ENCODE measurements at places on chromosomes 1 and 21.

DNA sequence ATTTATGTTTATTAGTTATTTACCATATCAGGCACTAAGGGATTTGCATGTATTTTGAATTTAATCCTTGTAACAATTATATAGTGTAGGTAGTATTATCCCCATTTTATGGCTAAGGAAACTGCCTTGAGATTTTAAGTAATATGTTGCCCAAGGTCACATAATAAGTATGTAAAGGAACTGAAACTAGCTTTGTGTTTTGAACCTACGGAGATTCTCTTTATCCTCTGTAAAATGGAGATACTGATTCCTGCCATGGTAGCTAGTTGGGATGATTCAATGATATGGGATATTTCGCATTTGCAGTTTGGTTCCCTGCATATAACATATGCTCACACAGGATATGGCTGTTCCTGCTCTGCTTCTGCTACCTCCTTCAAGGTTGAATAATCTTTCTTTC, 144.3 kb downstream of the ST6GALNAC3 start:
- DNase-seq = no peak

- no peak for DNase-seq
Observed at GRCh38 chr1:55786396-55786795, 571.2 kb upstream of the USP24 start.

DNA sequence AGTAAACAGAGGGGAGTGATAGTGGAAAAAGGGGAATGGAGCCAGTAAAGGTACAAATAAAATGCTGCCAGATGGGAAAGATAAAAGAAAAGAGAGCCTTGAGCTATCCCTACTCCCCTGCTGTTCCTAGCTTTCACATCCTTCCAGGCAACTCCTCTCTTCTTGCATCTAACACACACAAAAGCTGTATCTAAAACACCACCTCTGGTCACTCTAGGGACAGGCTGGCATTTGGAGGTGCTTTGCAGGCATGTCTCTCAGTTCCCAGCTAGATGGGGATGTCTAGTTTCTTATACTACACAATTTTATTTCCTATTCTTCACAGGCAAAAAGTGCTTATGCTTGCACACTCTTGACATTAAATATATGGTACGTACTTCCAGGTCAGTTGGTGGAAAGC, 185.1 kb upstream of the ST6GALNAC5 start:
- no peak for DNase-seq

- no peak for DNase-seq
Observed at GRCh38 chr21:14554948-14555347, 8.8 kb upstream of the SAMSN1 start.

DNA sequence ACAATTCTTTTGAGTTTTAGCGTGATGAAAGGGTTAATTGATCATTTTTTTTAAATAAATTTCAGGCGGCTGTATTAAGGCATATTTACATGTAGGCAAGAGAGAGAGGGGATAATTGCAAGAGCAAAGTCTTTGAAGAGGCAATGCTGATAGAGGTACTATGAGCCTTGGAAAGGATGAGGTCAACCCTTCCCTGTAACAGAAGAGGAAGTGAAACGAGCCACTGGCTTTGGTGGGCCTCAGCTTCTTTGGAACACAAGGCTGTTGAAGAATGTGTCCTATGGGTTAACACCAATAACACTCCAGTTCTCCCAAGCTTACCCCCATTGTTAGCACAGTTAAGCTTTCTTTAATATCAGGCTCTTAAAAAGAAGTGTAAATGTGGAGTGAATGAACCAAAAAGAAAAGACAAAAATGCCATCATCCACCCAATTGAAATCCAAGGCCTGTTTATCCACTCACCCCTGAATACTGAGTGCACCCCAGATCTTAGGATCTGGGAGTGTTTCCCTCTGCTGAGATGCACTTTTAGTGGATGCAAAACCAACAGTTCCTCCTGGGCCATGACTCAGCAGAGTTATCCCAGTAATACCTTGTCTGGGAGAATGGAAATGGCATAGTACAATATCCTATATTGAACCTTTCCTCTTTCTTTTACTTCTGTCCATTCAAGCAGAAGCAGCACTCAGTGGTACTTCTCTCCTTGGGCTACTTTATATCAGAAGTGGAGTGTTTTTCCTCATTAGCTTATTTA, 216.4 kb downstream of the SLC44A5 start:
- DNase-seq = no peak

DNA sequence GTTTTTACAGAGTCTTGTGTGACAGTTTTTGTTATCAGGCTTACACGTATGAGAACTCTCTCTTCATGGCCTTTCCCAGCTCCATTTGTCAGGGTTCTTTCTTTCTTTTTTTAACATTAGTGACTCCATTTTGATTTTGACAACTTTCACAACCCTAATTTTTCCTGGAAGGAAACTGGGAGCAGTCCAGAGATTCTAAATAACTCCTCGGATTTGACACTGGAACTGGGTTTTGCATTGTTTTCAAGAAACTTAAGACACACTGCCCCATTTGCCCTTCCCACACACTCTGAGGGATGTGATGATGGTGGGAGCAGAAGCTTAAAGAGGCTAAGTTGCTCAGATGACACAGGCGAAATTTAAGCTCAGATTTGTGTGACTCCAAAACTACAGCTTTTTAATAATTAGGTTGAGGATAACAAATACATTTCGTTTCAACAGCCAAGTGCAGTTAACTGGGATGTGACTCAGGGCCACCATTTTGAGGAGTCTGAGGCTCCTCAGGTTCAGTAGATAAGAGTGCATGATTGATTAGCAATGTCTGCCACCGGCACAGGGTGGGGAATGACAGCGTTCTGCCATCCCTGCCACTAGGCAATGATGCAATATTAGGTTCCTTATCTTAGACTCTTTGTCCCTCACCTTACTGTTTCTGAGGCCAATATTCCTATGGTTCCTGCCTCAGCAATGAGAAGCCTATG, 95.1 kb upstream of the ATP1A1 start:
- DNase-seq = no peak

- DNase-seq = no peak
Observed at GRCh38 chr1:33818071-33818470, 45.8 kb upstream of the HMGB4 start.

DNA sequence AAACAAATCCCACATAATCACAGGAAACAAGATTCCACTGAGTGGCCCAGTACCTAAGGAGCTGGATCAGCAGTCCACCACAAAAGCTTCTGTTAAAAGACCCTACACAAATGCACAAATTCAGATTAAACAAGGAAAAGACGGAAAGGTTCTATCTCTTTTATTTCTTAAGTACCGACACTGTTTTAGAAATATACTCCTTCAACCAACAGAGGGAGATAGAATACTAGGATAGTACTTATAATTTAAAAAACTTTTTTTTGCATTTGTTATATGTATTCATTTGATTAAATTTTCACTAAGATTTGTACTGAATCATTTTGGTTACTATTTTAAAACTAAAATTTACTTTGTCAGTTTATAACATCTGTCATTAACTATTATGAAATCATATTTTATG, 12.5 kb downstream of the CDC7 start:
- no peak for DNase-seq

All from NCI-H526 treated with DMSO at 0.1 percent for 48 hours (cell line).